DMS153 (cell line): ENCODE measurements at places on chromosomes 6 and 20.
A peak's percentile ranks its signal among the peaks of the same experiment; 100 is the strongest.

DNA sequence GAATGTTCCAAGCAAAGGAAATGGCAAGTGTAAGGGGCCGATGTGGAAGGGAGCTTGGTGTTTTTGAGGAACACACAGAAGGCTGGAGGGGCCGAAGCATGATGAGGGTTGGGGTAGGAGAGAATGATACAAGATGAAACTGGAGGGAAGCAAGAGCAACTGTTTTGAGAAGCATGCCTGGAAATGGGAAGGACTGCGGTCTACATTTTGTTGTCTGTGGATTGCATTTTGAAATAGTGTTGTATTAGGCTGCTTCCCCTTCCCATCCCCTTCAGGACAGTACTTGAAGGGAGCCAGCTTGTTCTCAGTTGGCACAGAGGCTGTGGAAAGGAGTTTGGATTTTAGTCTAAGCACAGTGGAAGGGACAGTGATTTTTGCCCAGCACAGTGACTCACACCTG, 2.2 kb downstream of the TM9SF4 start:
- no peak for DNase-seq

- DNase-seq = no peak
These were observed 333.3 kb upstream of the HSF2 start for GRCh38 chr6:122066200-122066599.

DNA sequence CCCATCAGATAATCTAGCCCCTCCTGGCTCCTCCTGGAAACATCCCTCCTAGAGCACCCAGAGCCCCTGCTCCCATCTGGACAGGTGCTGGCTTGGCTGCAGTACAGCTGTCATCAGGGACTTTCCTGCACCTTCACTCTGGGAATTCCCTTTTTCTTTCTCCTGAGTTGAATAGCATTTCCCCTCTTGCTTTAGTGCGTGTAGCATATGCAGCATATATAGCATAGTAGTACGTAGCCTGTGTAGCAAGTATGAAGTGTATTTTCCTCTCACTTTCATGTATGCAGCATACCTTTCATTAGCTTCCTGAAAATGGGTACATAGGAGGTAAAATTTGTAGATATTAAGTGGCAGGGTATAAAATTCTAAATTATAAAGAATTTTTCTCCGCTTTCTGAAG, 352.9 kb downstream of the ESR1 start:
- DNase-seq = no peak

GRCh38 chr20:33323236-33323635, 40.2 kb downstream of the BPIFB1 start:
- no peak for DNase-seq

GRCh38 chr20:58717278-58718091, 24.9 kb downstream of the NPEPL1 start:
- DNase-seq = no peak

DNA sequence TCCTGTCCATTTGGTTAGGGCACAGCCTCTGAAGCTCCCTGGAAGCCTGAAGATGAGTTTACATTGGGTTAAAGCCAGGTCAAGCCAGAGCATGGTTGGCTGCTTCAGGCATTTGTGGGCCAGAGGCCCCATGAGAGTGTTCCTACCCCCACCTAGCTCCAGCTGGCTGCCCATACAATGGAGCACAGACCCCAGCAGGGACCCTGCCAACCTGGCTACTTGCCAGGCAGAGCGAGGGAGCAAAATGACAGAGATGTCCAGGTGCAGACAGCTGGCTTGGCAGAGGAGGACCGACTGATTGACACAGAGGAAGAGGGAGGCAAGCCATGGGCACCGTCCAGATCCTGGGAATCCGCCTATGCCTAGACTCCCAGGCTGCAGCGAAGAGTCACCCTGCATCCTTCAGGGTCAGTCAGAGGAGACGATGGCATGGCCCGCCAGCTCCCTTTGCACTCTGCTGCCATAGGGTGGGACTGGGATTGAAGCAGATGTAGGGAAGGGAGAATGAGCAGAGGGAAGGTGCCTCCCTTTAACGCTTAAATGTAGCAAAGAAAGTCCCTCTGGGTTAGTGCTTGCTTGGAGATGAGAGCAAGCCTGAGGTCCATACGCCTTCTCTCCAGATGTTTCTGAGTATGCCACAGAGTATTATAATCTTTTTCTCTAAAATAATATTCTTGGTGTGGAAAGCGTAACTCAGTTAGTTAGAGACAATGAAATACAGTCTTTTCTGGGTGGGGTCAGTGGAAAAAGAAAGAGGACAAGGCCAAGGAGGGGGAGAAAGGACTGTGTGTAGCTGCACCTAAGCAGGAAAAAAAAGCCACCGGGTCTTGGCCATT, 77.6 kb upstream of the FYN start:
- peak; percentile 83 for DNase-seq

- peak; percentile 35 for DNase-seq
These were observed 551 bp upstream of the ATP5F1E start for GRCh38 chr20:59032713-59033059.

DNA sequence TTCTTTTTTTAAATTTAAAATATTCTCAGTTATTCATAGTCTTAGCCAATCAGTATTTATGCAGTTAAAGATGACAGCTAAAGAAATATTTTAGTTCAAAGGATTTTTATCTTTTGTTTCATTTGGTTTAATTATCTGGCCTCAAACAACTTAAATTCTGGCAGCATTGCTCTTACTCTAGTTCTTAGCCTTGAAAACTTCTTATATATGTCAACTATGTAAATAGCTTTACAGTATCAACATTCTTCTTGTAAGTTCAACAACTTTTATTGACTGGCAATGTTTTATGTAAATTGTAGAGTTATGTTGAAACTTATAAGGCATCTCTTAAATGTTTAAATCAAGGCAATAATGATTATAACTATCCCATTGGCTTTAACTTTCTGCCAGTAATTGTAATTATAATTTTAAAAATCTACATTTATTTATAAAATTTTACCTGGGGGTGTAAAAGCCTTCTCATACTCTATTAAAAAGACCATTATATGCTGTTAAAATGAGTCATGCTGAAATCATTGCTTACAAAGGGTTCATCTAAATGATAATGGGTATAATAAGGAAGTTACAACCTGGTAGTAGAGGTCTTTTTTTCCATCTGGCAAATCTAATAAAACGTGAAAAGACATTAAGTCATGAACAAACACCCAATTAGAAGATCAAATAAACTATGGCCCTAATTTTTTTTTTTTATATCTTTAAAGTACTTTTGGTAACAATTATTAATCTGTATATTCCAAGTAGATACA, 45.8 kb upstream of the FAM184A start:
- no peak for DNase-seq

GRCh38 chr20:36573798-36574365, 485 bp downstream of the TGIF2 start:
- no peak for DNase-seq

GRCh38 chr20:19735446-19735845, 22.6 kb upstream of the RIN2 start:
- peak; percentile 77 for DNase-seq

DNA sequence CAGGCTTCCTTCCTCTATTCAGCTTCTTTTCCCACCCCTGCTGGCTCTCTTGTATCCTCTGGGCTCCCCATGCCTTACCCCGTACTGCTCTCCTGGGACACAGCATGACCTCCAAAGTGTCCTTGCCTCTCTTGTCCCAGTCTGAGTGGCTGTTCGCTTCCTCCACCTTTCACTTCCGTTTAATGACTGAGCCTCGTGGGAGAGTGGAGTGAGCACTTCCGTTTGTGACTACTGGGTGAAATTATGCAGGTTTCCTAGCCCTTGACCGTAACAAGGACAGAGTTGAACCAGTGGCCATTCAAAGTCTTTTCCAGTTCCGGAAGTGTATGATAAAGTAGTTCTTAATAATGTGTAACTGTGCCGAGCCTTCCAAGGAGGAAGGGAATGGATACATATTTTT, 109.2 kb downstream of the ARID1B start:
- DNase-seq = no peak

DNA sequence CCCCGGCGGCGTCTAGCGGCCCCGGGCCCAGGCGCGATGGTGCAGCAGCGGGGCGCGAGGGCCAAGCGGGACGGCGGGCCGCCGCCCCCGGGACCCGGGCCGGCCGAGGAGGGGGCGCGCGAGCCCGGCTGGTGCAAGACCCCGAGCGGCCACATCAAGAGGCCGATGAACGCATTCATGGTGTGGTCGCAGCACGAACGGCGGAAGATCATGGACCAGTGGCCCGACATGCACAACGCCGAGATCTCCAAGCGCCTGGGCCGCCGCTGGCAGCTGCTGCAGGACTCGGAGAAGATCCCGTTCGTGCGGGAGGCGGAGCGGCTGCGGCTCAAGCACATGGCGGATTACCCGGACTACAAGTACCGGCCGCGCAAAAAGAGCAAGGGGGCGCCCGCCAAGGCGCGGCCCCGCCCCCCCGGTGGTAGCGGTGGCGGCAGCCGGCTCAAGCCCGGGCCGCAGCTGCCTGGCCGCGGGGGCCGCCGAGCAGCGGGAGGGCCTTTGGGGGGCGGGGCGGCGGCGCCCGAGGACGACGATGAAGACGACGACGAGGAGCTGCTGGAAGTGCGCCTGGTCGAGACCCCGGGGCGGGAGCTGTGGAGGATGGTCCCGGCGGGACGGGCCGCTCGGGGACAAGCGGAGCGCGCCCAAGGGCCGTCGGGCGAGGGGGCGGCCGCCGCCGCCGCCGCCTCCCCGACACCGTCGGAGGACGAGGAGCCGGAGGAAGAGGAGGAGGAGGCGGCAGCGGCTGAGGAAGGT, 715 bp downstream of the SOX12 start:
- DNase-seq = peak; percentile 39

- no peak for DNase-seq
These were observed 184.2 kb upstream of the CCN2 start for GRCh38 chr6:132135409-132135808.

GRCh38 chr6:31328355-31328960, 28.5 kb downstream of the HLA-B start:
- no peak for DNase-seq

- no peak for DNase-seq
These were observed 140.7 kb downstream of the RNASET2 start for GRCh38 chr6:166815629-166816028.

DNA sequence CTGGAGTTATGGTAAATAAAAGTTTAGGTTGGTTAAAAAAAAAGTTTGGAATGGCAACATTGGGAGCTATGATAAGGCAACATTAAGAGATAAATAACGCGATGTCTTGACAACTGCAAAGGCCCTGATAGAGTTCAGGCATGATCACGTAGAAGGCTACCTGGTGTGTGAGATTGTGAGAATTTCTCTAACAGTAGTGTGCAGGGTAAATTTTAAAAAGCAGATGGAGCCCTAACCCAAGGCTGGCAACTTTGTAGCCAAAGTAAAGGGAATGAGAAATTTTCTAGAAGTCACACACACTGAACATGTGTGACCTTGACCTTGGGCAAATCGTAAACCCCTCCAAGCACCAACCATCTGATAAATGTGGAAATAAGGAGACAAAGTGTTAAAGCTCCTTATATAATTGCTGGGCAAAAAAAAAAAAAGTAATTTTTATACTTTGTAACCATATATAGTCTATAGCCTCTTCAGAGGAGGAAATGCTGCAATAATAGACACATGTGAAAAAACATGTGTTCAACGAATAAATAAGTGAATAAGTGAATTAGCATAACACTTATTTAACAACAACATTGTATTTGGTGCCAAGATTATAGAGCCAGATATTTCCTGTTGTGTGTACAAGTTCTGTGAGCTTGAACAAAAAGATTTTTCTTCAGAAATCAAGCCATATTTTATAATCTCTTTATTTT, 18.2 kb downstream of the KCNQ5 start:
- DNase-seq = no peak

- DNase-seq = no peak
These were observed 104.2 kb upstream of the MLN start for GRCh38 chr6:33908025-33908424.

- no peak for DNase-seq
These were observed 50.7 kb downstream of the BMP2 start for GRCh38 chr20:6818033-6818808.

- peak; percentile 49 for DNase-seq
These were observed at the start of gene ZNF334 for GRCh38 chr20:46512943-46513844. TSS of gene ZNF334 (minus strand) at chr20:46513559. CDS start at chr20:46512102, 1,457 bp downstream.

DNA sequence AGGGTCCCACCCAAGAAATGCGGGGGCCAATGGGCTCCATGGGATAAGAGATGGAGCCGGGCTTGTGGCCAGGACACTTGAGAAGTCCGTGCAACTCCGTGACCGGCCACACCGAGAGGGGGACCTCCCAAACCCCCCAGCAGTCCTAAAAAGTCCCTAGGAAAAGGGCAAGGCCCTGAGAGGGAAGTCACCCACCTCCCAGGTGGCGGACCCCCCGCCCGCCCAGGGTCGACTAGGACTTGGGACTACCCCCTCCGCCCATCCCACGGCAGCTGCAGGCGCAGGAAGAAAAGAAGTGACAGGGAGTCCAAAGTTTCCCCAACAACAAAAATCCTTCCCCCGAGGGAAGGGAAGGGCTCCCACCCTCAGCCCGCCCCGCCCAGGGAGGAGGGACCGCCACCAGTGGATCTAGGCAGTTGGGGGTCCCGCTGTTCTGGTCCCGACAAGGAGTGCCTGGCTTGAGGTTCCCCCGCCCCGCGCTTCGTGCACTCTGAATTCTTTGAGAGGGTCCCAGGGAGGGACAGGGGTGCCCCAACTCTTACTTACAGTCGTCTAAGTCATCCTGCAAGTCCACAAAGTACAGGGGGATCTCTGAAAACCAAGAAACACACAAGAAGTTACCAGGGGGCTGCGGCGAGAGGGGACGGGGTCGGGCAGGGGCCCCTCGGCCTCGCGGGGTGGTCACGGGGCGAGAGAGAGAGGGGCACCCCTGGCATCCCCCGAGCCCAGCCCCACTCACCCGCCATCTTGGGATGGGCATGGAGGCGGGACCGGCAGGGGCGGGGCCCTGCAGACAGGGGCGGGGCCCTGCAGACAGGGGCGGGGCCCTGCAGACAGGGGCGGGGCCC, 611 bp upstream of the RAB22A start:
- no peak for DNase-seq

DNA sequence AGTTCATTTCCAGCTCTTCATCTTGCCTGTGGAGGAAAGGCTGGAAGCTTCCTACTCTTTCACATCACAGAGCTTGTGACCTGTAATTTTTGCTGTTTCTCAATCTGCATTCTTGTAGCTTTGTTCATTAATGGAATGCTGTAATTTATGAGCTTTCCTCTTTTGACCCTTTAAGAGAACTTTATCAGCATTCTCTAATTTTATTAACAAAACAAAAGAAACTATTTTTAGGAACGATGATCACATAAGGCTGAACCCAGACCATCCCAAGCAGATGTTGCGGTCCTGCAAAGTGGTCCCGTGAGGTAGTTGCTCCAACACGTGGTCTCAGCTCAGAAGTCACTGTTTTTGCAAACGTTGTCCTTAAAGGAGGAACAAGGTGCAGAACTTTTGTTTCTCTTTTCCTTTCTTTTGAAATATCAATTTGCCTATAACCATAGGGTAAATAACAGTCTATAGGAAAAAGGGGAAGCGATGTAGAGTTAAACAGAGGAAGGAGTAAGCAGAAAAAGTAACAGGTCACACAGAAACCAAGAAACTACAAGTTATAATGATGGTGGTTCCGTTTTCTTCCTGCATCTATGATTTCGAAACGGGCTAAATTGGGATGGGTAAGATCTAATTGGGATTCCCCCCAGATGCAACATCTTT, 121.3 kb upstream of the PHACTR1 start:
- DNase-seq = no peak

- no peak for DNase-seq
These were observed 177.6 kb downstream of the JARID2 start for GRCh38 chr6:15423286-15423993.
